ENCODE measurements at places on chromosomes 12 and 14.

GRCh38 chr12:66915306-66915904 lies 236.5 kb upstream of the GRIP1 start:
- DNase-seq: no peak

GRCh38 chr12:14258575-14258940 lies 106.9 kb upstream of the ATF7IP start:
- no peak for DNase-seq

- DNase-seq: peak; percentile 38
Observed at GRCh38 chr14:68628605-68629310, 164.1 kb downstream of the ZFP36L1 start.

GRCh38 chr12:51025338-51025835 lies 797 bp downstream of the SLC11A2 start:
- DNase-seq: no peak

- no peak for DNase-seq
Observed at GRCh38 chr14:44420226-44420625, 86.9 kb downstream of the FSCB start.

DNA sequence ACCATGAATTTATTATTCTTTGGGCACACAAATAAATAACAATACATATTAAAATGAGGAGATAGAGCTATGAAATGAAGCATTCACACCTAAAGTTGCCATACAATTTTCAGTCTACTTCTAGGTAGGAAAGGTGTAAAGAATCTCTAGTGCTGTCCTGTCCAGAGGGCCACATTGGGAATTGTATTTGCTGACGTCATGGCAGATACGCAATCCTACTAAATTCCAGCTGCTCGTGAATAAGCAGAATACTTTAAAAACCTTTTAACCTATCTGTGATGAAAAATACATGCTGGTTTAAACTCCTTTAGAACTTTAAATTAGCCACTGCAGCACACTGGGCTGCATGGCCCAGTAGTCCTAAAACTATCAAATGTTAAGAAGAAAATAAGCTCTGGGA lies 236.1 kb downstream of the FSCB start:
- DNase-seq: no peak

- no peak for DNase-seq
Observed at GRCh38 chr12:42556917-42557316, 32.6 kb downstream of the PRICKLE1 start.

DNA sequence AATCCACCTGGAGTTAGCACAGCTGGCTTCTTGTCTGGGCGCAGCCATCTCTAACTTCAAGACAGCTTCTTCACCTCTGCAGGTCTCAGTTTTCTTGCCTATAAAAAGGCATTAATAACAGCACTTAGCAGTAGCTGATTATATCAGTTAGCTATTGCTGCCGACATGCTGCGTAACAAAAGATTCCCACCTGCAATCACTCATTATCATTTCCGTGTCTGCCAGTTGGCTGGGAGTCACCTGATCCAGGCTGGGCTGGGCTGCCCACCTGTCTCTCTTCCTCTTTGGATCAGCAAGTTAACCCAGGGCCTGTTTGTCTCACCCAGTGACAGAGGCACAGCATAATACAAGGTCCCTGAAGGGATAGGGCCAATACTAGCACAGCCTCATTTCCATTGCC lies 109.7 kb downstream of the SCARB1 start:
- DNase-seq: no peak

DNA sequence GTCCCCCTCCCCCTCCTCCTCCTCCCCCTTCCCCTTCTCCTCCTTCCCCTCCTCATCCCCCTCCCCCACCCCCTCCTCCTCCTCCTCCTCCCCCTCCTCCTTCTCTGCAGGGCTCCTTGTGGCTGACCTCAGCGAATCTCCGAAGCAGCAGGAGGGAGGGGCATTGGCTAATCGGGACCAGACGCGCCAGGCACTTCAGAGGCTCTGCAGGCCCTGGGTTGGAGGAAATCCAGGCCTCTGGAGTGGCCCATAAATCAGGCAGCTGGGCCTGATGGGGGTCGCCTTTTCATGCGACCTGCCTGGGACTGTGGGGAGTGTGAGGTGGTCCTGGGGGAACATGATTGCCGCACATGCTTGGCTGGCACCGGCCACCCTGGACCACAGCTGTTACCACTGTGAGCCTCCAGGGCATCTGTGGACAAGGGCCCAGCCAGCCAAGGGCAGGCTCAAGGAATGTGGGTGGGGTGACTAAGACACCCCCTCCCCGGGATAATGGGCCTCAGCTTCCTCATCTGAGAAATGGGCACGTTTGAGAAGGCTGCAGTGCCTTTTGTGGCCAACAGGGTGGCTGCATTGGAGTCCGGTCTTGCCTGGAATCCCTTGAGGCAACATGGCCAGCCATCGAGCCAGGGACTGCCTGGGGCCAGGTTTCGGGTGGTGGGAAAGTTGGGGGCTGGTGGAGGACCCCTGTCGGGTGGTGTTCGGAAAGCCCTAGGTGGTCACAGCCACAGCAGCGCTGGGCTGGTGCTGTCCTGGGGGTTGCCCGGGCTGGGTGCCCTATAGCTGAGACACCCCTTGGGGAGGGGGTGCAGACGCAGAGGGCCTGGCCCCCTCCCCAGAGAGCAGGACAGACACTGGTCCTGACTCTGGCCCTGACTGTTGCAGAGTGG lies 12.0 kb downstream of the KIF26A start:
- no peak for DNase-seq

DNA sequence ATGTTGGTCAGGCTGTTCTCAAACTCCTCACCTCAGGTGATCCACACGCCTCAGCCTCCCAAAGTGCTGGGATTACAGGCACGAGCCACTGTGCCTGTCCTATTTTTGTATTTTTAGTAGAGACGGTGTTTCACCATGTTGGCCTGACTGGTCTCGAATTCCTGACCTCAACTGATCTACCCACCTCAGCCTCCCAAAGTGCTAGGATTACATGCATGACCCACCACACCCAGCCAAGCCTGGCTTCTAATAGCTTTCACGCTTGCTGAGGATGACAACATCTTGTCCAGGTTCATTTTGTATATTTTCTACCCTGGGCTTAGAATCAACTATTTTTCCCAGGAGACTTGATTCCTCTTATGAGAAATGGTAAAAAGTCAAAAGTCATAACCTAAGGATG lies 64.7 kb downstream of the WASHC3 start:
- DNase-seq: no peak

DNA sequence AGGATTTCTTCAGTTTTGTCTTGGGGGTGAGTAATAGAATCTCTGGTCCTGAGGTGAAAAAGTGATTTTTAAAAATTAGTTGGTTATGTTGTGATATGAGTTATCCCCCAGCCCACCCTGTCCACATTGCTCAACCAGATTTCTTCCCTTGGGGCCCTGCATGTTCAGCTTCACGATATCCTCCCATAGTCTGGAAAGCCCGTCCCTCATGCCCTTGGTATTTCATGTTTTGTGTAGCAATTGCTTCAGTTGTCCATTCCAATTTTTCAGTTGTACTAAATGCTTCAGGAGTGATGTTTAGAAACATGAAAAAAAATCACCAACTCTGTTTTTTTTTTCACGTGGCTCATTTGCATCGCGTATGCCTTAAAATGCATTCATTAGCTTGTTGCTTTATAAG lies 17.5 kb upstream of the BICD1 start:
- no peak for DNase-seq

GRCh38 chr14:53532853-53533252 lies 379.7 kb upstream of the DDHD1 start:
- no peak for DNase-seq

GRCh38 chr12:60415351-60415750 lies 819.5 kb downstream of the SLC16A7 start:
- DNase-seq: no peak

- no peak for DNase-seq
Observed at GRCh38 chr12:128549601-128550218, 274.0 kb downstream of the SLC15A4 start.

DNA sequence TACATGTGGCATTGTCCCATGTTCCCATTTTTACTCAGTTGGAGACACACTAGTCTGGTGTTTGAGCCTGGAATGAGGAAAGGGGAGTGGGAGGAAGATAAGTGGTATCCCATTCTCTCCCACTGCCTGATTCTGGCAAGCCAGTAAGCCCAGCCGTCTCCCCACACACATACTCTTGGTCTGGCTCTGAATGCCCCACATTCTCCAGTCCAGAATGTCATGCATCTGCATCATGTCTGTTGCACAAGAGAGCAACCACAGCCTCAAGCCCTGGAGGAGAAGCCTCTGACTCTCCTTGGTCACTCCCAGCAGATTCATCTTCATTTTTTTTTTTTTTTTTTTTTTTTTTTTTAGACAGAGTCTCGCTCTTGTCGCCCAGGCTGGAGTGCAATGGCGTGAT lies 48.0 kb downstream of the DRAM1 start:
- DNase-seq: no peak

DNA sequence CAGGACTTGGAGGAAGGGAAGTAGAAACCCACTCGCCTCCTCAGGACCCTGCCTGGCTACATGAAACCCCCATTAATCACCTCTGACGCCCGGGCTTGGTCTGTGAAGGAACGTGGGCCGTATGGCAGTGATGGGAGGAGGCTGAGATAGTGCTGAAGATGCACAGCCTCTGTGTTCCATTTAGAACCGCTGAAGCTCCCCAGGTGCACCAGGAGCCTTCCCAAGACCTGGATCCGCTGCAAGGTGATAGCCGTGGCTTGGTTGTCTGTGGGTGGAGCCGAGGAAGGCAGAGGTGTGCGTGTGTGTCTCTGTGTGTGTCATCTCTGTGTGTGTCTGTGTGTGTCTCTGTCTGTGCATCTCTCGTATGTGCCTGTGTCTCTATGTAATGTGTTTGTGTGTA lies 293.1 kb downstream of the CACNA1C start:
- DNase-seq: no peak

DNA sequence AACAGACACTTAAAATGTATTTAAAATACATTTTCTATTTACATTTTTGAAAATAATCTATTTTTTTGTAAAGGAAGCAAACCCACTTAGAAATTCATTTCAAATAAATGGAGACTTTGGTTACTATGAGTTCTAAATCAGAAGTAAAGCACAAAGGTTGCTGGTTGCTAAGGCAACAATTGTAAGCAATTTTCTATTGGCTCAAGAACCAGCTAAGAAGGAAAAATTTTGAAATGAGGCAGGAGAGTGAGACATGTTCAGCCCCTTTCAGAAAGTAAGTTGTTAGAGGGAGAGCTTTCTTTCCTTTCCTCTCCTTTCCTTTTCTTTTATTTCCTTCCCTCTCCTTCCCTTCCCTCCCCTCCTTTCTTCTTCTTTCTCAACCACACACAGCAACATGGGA lies 80.7 kb downstream of the PRMT8 start:
- no peak for DNase-seq

GRCh38 chr12:3527181-3527580 lies 36.2 kb downstream of the PRMT8 start:
- no peak for DNase-seq

- DNase-seq: no peak
Observed at GRCh38 chr12:120039711-120040110, 50.7 kb downstream of the BICDL1 start.

GRCh38 chr12:105805730-105806399 lies 332.9 kb downstream of the NUAK1 start:
- DNase-seq: no peak

- no peak for DNase-seq
Observed at GRCh38 chr14:75614179-75614578, 35.8 kb downstream of the FLVCR2 start.

- DNase-seq: no peak
Observed at GRCh38 chr14:103190741-103191140, 67.5 kb downstream of the TNFAIP2 start.

Data from activated T-cell treated with anti-CD3 and anti-CD28 coated beads, Interleukin-2, amount 50 U/mL, for 48 hours (primary cell).